ENCODE measurements at places on chromosomes 11 and 22. TPM values are rescaled to one million over a fixed set of nuclear protein-coding genes. Genes with fewer than 3 reads are reported as not detected.

DNA sequence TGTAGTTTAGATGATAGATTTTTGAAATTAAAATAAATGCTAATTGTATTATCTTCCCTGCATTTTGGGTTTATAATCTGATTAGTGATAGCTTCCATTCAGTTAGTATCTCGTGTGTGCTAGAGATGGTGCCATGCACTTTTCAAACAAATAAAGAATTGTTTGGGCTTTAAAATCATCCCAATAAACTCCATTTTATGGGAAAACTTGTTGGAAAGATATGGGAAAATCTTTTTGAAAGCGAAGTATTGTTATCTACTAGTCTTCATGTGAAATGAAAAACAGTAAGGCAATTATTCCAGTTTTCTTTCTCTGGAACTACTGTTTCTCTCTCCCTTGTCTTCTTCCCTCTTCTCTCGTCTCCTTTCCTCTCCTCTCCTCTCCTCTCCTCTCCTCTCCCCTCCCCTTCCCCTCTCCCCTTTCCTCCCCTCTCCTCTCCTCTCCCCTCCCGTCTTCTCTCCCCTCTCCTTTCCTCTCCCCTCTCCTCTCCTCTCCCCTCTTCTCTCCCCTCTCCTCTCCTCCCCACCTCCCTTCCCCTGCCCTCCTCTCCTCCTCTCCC, 27.9 kb upstream of the MUC15 start:
- H3K4me3 ChIP-seq: no peak overlapping the region
- no peak overlapping the region for H3K27ac ChIP-seq
- no peaks in the 10 kb centered on the region for H3K36me3 ChIP-seq
- no peaks in the 10 kb centered on the region for H3K4me1 ChIP-seq

GRCh38 chr22:27867953-27868731, 50.9 kb downstream of the PITPNB start:
- H3K27ac ChIP-seq: no peak overlapping the region
- H3K36me3 ChIP-seq: peaks cover 4% of the 10 kb centered on the region
- H3K4me1 ChIP-seq: no peaks in the 10 kb centered on the region
- H3K27me3 ChIP-seq: no peaks in the 10 kb centered on the region
- H3K4me3 ChIP-seq: no peak overlapping the region

DNA sequence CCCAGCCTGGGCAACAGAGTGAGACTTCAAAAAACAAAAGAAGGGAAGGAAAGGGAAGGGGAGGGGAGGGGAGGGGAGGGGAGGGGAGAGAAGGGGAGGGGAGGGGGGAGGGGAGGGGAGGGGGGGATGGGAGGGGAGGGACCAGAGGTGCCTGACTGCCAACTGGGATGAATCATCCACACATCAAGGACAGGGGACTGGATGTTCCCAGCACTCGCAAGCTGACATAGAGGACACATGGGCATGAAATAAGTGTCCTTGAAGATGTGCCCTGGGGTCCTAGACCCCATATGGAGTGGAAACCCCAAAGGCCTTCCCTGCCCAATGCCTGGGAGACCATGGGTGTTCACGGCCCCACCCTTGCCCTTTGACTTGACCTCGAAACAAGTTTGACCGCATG, 19.8 kb downstream of the TST start:
- H3K4me3 ChIP-seq: no peak overlapping the region
- DNase-seq: no peak
- H3K4me1 ChIP-seq: no peaks in the 10 kb centered on the region
- no peak overlapping the region for H3K27ac ChIP-seq
- H3K36me3 ChIP-seq: no peaks in the 10 kb centered on the region

DNA sequence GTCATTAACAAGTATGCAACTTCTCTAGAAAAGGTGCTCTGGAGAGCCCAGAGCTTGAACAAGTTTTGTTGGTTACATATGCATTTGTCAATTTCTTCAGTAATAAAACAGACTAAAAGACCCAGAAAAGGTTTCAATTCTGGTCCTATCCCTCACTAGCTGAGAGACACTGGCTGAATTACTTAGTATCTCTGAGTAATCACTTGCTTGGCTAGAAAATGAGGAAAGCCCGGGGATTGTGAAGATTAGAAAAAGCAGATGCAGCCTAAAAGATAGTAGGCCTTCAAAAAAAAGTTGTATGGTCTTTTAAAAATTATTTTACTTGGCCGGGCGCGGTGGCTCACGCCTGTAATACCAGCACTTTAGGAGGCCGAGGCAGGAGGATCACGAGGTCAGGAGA, 41.2 kb downstream of the MAPK1 start:
- no peak overlapping the region for H3K4me3 ChIP-seq
- no peaks in the 10 kb centered on the region for H3K36me3 ChIP-seq
- H3K27me3 ChIP-seq: no peaks in the 10 kb centered on the region
- no peak for DNase-seq
- H3K27ac ChIP-seq: no peak overlapping the region

DNA sequence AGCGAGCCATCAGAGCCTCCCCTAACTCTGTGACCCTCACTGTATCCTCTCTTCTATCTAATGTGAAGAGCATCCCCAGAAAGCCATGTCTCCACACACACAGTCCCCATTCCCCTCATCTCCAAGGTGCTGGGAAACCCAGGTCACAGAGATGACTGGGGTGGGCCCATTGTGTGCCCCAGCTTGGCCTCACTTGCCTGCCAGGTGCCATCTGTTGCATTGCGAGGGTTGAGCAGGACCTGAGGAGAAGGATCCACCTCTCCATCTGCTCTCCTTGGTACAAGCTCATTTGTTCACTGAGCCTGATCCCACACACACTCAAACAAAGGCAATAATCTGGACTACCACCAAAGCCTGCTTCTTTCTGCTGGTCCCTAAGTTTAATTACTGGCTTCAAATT, 118.8 kb downstream of the SPATA19 start:
- H3K36me3 ChIP-seq: no peaks in the 10 kb centered on the region
- H3K27ac ChIP-seq: no peak overlapping the region
- no peaks in the 10 kb centered on the region for H3K4me1 ChIP-seq
- no peak for DNase-seq

DNA sequence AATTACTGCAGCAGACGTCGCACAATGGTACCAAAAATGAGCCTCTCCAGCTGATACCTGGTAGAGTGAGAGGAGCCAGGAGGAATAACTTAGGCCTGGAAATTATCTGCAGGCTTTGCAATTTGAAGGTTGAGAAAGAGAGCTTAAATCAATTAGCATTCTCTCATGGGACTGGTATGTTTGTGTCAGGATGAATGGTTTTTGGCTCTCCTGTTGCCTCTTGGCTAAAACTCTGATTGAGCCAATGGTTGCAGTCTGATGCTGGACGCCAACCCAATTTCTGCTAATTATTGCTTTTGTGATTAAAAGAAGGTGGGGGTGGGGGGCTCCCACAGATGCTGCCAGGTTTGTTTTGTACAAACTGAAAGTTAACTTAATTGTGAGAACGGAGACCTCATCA, 12.5 kb upstream of the NELL1 start:
- H3K4me1 ChIP-seq: no peaks in the 10 kb centered on the region
- no peak overlapping the region for H3K4me3 ChIP-seq
- no peak for DNase-seq
- H3K27me3 ChIP-seq: no peaks in the 10 kb centered on the region

DNA sequence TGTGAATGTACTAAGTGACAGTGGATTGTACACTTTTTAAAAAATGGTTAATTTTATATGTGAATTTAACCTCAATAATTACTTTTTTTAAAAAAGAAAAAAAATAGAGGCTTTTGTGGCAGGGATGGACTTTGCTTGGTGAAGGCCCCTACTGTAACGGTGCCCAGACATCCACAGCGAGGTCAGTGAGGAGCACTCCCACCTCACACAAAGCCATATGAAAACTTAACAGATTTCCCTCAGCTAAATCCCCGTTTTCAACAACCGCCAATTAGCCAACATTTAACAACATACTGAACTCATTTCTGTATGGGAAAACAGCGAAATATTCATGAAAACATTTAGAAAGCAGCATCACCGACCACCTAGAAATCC, 642 bp upstream of the C11orf58 start:
- peaks cover 35% of the 10 kb centered on the region for H3K4me1 ChIP-seq
- peak overlapping the region; percentile 99 for H3K27ac ChIP-seq
- H3K4me3 ChIP-seq: peak overlapping the region; percentile 98
- H3K36me3 ChIP-seq: no peaks in the 10 kb centered on the region
- H3K27me3 ChIP-seq: no peaks in the 10 kb centered on the region
- DNase-seq: no peak

DNA sequence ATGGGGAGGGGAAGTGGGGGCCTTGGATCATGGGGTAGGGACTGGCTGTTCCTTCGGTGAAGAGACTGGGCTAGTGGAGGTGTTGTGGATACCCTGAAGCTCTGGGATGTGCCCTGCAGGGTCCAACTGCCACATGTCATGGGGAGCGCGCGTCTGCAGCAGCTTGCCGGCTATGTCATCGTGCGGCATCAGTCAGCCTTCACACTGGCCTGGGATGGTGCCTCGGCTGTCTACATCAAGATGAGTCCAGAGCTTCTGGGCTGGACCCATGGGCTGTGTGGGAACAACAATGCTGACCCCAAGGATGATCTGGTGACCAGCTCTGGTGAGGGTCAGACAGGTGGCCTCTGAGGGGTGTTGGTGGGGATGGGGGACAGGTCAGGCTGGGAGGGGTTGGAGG, 9.9 kb downstream of the OTOG start:
- H3K27ac ChIP-seq: no peak overlapping the region
- no peak overlapping the region for H3K4me3 ChIP-seq
- H3K4me1 ChIP-seq: no peaks in the 10 kb centered on the region
- no peaks in the 10 kb centered on the region for H3K27me3 ChIP-seq

- H3K4me1 ChIP-seq: peaks cover 12% of the 10 kb centered on the region
- peak; percentile 43 for DNase-seq
- H3K27ac ChIP-seq: no peak overlapping the region
- H3K27me3 ChIP-seq: no peaks in the 10 kb centered on the region
Measured at GRCh38 chr11:62340269-62340901, 3.1 kb downstream of the ASRGL1 start.

DNA sequence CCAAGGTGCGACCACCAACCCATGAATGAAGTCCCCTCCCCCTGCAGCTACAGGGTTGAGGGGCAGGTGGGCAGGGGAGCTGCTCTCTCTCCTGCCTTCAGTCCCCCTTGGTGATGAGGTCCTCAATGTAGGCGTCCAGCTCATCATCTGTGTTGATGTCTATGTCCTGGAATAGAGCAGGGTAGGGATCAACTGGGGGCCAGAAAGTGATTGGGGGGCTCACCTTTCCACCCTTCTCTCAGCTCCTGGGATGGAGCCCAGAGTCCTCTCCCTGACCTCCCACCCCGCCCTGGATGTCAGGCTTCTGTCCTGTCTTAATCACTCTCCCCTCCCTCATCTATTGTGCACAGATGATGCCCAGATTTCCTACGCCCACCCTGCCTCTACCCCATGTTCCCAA, 41.9 kb downstream of the MORC2 start:
- no peak for DNase-seq
- no peaks in the 10 kb centered on the region for H3K27me3 ChIP-seq
- no peak overlapping the region for H3K4me3 ChIP-seq

DNA sequence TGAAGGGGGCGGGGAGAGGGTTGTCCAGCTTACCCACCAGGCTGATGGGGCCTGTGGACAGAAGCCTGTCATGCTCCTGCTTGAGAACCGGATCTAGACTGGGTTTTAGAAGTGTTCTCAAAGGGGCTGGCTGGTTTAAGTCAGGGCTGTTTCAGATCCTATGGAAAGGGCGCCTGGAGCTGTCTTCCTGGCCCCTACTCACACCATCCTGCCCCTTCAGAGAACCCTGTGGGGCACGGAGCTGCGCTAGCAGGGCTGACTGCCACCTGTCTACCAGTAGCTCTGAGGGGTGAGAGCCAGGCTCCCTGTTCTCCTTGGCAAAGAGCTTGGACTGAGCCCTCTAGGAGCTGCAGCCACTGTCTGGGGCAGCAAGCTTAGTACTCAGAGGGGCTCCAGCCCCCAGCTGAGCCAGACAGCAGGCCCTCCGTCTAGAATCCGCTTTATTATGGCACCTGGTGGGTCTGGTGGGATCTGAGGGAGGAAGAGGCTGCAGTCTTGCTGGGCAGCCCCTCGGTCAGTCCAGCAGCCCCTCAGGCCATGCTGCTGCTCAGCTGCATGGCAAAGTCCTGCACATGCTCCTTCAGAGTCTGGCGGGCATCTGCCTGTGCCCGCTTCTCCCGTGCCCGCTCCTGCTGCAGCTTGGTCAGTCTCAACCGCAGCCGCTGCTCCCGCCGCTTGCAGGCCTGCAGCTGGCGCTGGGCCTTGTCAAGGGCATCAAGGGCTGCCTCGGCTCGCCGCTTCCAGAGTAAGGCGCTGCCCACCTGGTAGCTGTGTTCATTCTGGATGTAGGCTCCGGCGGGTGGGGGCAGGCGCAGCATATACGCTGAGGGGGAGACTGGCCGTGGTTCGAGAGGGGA, 2.3 kb downstream of the THAP7 start:
- peak overlapping the region; percentile 95 for H3K27ac ChIP-seq
- H3K4me3 ChIP-seq: no peak overlapping the region
- peaks cover 34% of the 10 kb centered on the region for H3K4me1 ChIP-seq
- DNase-seq: no peak
- H3K27me3 ChIP-seq: no peaks in the 10 kb centered on the region
- peaks cover 24% of the 10 kb centered on the region for H3K36me3 ChIP-seq

GRCh38 chr11:114061681-114062049, 2.2 kb downstream of the ZBTB16 start:
- no peak overlapping the region for H3K4me3 ChIP-seq
- peaks cover 17% of the 10 kb centered on the region for H3K4me1 ChIP-seq
- H3K27ac ChIP-seq: no peak overlapping the region
- H3K27me3 ChIP-seq: peaks cover 16% of the 10 kb centered on the region

DNA sequence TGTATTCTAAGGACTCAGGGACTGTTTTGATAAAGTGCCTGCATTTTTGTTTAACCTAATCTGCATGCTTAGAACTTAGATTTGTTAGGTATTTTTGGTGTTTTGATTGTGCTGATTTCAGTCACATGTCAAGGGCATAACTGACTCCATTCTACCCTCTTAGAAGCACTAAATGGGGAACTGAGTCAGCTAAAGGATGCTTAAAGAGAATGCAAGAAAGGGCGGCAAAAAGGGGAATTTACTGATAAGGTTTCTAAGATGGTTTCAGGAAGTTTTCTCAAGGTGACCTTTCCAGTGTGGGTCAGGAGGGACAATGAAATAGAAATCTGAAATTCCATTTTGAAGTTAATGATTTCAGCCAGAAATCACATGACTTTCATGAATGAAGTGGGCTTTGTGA, 43.0 kb downstream of the MMP20 start:
- H3K27me3 ChIP-seq: no peaks in the 10 kb centered on the region
- peaks cover 7% of the 10 kb centered on the region for H3K4me1 ChIP-seq
- H3K27ac ChIP-seq: no peak overlapping the region
- H3K36me3 ChIP-seq: no peaks in the 10 kb centered on the region

- H3K27me3 ChIP-seq: no peaks in the 10 kb centered on the region
- H3K36me3 ChIP-seq: no peaks in the 10 kb centered on the region
- no peak overlapping the region for H3K27ac ChIP-seq
- DNase-seq: no peak
- H3K4me3 ChIP-seq: no peak overlapping the region
Measured at GRCh38 chr11:56624661-56625110, 10.0 kb upstream of the OR5M1 start.

GRCh38 chr11:33942954-33943353, 51.1 kb upstream of the LMO2 start:
- H3K4me3 ChIP-seq: no peak overlapping the region
- no peak for DNase-seq
- no peaks in the 10 kb centered on the region for H3K4me1 ChIP-seq
- H3K27me3 ChIP-seq: no peaks in the 10 kb centered on the region
- no peak overlapping the region for H3K27ac ChIP-seq

The RIN1 gene
- total RNA-seq: 10.1 TPM

The KLHL35 gene
- 1.2 TPM for total RNA-seq

The TMPRSS13 gene
- 4.0 TPM for total RNA-seq

The POU2AF2 gene
- not detected for total RNA-seq

The LBHD1 gene
- total RNA-seq: 26.7 TPM

The OR2AG2 gene
- not detected for total RNA-seq

The DGCR6L gene
- 44.6 TPM for total RNA-seq

The RAG2 gene
- total RNA-seq: not detected

The SCGB1A1 gene
- not detected for total RNA-seq
